ENCODE measurements at places on chromosomes 4 and X.
A peak's percentile ranks its signal among the peaks of the same experiment; 100 is the strongest.

DNA sequence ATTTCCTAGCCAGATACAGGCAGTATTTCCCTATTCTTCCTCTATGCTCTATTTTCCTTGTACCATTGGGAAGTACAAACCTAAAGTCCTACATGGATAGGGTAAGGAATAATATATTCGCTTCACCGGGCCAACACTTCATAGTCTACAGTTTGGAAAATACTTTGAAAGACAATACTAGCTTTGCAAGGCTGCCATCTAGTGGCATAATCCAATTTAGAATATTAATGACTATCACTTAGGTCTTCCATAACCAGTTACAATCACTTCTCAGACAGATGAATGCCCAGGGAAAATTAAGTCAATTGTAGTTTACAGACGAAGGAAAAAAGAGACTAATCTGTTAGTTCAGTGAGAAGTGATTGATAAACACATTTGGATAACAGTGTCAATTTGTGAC is 141.0 kb upstream of the FAM47C start:
- no peak for DNase-seq

- DNase-seq, result no peak
Observed at GRCh38 chrX:49999087-49999486, 76.7 kb downstream of the CLCN5 start.

DNA sequence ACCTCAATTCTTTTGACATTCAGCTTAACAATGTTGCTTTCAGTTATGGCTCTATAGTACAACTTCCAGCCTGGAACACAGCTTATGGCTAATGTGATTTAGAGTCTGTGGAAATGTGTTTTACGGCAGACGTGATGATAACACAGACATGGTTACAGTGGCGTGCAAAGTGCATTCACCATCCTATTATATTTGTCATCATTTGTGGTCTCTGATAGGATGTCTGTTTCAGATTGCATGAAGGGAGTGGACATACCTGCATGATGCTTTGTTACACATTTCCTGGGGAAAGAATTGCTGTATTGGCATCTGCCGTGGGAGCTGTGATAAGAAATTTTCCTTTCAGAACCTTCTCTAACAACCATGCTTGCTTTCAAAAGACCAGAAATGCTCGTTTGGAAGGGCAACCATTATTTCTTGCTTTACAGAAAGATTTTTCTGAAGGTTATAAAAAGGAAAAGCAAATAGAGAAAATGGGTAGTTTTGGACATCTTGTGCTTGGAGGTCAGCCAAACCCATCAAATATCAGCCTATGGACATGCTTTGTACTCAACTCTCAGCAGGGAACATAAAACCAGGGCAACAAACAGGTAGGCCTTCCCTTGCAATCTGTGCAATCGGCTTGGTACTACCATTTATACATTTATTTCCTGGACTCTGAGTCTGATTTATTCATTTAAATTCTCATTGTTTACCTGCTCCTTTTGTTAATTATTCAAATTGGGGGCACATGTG is 273.9 kb downstream of the TLL1 start:
- DNase-seq, result no peak

- DNase-seq, result no peak
Observed at GRCh38 chrX:13059637-13060499, 15.4 kb upstream of the FAM9C start.

- peak; percentile 57 for DNase-seq
Observed at GRCh38 chr4:56656346-56656643, 24.8 kb downstream of the HOPX start.

GRCh38 chr4:76420188-76420761 is 666 bp downstream of the CCDC158 start:
- no peak for DNase-seq

DNA sequence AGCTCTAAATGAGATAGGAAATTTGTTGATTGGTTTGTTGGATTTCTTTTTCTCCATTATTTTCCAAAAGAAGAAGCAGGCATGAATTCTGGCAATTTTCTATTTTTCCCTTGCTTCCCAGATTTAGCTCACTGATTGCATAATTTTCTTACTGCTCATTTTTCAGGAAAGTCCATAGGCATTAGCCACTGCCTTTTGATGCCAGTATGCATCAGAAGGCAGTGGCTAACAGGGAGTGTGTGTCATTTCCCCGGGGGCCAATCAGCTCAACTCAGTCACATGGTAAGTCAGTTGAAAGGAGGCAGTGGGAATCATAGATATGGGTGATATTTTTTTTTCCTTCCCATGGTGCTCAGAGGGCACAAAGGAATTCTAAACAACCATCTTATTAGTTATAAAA is 156.7 kb downstream of the TRIML1 start:
- no peak for DNase-seq

GRCh38 chrX:45774961-45775360 is 574.3 kb upstream of the DIPK2B start:
- DNase-seq, result no peak

DNA sequence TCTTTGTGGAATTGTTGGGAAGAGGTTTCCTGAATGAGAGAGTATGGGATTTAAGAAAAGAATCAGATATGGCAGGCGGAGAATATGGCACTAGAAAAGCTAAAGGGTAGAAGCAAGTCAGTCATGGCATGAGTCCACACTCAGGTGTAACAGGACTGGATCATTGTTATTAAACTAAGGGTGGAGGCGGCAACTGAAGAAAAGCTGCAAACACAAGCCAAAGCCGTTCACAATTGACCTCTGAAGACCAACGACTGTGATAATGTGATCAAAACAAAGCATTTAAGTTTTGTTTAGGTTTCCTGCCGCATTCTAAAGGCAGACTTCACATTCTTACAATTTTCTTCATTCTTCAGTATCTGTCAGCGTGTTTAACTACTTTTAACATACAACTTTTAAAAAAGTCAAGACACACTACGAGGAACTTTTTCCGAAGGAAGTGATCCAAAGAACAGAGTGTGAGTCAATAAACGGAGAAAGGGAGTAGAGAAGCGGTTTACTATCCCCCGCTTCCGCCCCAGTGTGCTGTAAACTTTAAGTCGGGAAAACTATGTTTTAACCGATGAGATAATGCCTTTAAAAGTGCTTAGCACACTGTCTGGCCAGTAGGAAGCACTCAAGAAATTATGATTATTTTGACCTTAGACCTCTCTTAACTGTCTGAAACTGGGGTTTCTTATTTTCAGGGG is 909 bp upstream of the SLAIN2 start:
- DNase-seq, result no peak

DNA sequence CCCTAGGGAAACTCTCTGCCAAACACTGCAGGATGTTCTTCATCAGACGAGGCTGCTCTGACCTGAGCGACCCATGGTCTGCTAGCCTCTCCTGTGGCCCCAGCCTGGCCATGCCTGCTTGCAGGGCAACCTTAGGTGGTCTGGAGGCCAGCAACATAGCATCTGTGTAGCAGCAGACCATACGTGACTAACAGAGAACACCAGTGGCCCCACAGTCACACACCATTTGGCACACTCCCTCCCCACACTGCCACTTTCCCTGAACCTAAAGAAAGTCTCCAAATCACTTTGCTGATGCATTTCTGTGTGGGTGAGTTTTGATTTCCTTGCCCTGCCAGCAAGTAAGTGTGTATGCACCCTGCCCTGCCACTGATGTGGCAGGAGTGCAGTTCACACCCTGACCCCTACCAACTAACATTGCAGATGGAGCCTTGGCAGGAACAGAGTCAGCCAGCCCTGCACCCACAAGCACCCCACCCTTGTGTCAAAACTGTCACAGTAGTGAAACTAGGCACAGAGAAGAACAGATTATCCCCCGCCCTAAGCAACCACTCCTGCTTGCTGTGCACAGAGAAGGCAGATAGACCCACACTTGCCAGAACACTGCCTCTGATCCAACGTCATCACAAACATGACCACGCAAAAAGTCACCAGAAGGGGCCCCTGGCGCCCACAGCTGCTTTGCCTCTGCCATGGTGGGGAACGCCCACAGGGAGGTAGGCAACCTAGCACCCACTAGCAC is 249.1 kb downstream of the SPIN4 start:
- DNase-seq, result no peak

DNA sequence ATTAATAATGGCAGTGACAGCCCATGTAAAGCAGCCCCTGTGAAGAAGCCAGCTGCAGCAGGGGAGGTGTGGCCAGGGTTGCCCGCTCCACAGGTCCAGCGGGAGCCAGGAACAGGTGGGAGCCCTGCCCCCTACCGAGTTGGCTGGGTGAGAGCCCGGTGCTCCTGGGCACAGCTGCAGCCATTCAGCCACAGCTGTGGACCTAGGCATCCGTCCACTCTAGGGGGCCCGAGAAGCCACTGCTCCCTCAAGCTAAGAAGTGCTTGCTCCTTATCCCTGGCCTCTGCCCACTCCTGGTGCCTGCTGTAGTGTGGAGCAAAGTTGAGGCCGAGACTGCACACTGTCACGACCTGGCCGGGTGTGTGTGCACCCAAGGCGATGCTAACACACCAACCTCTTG is 1469.0 kb downstream of the PCDH7 start:
- DNase-seq, result no peak

DNA sequence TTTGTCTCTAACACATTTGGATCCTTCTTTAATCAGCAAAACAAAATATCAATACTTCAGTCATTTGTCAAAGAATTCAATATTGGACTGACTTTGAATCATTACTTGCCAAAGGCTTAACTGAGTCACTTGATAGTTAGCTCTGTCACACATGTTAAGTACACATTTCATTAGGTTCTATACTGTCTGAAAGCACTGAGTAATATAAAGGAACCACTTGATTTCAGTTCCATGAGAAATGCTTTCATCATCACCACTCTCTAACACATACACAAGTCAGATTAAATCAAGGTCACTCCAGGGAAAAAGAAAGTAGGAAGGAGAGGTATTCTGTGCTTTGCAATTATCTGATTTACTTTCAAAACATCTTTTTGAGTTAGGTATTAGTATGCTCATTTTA is 1233.1 kb downstream of the C4orf33 start:
- DNase-seq, result no peak

Measured in CD4-positive, alpha-beta T cell treated with Interleukin-4 for 1 hour (primary cell).